ENCODE measurements at places on chromosomes 7 and 10.
A peak's percentile ranks its signal among the peaks of the same experiment; 100 is the strongest.

GRCh38 chr7:24737281-24737680, 20.0 kb downstream of the GSDME start:
- no peak for DNase-seq

DNA sequence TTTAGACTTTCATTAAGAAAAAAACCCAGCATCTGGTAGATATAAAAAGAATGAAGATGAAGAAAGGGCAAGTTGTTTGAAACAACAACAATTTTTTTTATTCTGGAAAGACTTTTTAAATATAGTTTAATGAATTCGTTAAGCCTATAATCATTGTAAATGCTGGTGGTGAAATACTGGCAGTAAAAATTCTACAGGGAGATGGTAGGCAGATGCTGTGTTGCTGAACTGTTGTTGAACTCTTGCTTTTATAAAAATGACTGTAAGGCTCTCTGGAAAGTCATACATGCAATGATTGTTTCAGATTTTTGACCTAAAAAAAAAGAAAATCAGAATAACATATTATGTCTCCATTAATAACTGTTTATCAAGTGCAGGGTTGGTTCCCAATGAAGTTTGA, 39.0 kb downstream of the SCIN start:
- peak; percentile 9 for DNase-seq

GRCh38 chr7:10237306-10237705, 736.4 kb upstream of the PHF14 start:
- no peak for DNase-seq

DNA sequence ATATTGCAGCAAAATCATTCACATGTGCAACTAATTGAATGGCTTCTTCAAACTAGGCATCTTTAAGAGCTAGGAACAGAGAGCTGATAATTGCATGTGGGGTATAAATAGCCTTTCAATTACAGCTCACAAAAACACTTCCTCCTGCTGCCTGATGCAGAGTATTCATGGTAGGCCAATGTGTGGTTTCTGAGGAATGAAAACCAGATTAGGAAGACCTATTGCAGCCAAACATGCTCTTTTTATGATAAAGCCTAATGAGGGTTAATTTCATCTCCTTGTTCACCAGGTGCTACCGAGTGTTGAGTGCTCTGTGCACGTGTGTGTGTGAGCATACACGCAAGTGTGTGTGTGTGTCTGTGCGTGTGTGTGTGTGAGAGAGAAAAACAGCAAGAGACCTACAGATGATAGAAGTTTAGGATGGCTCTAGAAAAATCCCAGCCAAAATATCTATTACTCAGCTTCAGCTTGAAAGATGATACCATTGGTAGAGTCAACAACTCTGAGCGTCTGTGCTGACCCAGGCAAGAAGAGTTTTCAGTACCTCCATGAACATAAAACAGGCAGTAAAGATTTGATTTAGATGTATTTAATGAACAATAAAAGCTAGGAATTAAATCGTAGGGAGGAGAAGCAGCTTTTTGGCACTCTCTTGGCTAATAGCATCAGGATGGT, 448.5 kb upstream of the ANKRD30A start:
- DNase-seq: peak; percentile 78

DNA sequence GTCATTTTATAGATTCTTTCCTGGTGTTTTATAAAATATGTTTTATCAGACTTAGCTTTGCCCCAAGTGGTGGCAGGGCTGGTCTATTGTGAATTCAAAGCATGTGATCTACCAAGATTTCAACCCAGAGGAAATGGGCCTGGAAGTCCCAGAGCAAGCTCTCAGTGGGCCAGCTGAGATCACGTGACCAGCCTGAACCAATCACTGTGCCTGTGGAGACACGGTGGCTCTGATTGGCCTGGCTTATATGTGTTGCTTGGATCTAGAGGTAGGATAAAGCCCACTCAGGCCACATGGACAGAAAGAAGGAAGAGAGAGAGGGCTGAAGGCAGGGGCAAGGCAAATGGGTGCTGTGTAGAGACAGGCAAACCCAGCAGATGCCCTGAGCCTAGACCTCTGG, 65.5 kb upstream of the GATA3 start:
- DNase-seq: no peak

- DNase-seq: peak; percentile 22
These were observed 112.1 kb upstream of the CDK1 start for GRCh38 chr10:60666221-60666620.

DNA sequence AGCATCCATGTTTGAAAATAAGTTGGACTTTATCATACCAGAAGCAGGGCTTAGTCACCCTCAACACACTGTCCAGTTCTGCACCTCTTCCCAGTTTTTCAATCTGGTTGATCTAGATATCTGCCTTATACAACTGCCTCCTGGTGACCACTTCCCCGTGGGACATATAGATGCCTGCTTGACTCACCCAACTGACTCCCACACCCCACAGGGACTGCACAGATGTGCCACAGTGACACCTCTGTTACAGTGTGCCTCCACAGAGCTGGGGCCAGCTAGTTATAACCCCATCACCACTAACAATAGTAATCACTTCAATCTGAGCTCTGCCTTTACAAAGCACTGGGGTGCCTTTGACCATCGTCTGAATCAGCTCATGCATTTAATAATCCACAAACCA, 82.6 kb upstream of the AOAH start:
- DNase-seq: no peak

DNA sequence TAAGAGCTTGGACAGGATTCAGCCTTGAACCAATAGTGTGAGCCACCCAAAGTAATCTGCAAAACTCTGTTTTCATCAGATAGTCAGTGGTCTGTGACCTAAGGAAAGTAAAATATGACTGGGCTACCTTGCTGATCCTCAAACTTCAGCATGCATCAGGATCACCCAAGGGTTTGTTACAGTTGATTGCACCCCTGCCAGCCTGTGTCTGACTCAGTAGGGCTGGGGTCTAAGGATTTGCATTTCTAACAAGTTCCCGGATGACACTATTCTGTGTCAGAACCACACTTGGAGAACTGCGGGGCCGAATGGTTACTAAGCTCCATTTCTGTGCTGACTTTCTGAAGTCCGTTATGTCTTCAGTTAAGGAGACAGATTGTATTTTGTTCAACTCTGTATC, 40.6 kb upstream of the TSPAN13 start:
- peak; percentile 23 for DNase-seq

Data from AG10803 (cell line).